ENCODE measurements at places on chromosomes 6 and 20.

DNA sequence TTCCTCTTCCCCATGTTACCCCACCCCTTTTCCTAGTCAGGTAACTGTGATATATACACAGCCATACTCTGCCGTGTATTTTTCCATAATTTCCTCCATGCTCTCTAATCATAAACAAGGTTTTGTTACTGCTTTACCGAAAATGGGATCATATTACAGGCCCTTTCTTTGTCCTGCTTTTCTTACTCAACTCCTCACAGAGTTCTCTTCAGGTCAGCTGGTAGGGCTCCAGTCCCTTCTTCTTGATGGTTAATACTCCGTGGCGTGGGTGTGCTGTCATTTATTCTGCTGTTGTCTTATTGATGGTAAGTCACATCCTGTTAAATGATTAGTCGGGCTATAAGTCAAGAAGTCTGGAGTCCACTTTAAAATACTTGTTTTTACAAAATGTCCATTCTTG lies 24.9 kb upstream of the PI16 start:
- DNase-seq = no peak

DNA sequence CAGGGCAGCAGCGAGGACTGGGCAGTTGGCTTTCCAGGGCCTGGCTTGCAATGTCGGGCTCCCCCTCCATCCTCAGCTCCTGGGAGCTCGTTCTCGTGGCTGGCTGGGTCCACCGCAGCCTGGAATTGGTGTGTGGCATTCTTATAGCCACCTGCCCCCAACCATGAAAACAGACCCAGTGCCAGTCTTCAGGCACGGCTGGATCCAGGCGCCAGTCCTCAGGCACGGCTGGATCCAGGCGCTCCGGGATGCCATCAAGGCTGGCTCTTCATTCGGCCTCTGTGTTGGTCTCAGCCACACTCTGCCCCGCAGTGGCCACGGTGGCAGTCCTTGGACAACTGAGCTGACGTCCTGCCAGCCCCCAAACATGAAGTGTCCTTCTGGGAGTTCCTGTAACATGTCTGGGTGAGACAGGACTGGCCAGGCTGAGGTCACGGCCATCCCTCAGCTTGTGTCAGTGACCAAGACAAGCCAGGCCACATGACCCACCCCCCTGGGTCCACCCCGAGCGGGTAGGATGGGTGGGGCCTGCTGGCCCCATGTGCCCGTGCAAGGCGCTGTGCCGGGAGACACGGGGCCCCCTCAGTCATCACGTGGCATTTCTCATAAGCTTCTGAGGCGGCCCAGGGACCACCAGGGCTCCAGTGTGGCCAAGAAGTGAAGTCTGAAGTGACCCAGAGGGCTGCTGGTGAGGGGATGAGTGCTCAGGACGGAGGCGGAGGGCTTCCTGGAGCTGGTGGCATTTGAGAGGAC lies 99.0 kb downstream of the TAF4 start:
- DNase-seq = no peak

DNA sequence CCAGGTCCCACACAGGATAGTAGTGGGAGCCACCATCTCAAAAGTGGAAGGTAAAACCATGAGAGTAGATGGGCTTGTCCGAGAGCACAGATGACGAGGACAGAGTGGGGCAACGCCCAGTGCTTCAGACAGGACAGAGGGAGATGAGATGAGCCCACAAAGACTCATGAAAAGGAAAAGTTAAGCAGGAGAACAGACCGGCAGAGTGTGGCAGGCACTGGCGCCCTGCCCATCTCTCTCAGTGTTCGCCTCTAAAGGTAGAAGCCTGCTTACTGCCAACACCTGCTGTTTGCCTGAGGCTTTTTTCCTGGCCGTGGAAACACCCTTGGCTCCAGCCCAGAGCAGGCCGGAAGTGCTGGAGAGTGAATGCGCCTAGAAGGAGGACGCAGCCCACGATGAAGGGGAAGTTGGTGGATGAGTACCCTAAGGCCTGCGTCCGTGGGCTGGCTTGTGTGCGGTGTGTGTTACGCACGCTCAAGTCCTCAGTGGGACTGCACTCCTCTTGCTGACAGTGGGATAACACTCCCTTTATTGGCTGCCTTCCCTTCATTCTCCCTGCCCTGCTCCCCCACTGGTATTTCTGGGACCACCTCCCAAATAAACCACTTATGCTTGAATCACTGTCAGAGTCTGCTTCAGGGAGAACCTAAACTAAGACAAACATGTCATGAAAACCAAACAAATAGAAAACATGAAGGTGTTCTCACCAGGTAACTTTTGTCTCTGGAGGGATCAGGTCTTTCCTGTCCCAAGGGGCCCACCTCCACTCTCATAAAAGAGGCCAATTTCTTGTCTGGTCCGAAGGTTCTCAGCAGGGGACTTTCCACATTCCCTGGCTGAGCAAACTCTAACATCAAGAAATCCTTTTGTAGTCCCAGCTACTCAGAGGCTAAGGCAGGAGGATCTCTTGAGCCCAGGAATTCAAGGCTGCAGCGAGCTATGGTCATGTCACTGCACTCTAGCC lies 9.1 kb upstream of the FOXP4 start:
- DNase-seq = no peak

- DNase-seq = no peak
Observed at GRCh38 chr6:143233554-143234285, 173.0 kb downstream of the AIG1 start.

DNA sequence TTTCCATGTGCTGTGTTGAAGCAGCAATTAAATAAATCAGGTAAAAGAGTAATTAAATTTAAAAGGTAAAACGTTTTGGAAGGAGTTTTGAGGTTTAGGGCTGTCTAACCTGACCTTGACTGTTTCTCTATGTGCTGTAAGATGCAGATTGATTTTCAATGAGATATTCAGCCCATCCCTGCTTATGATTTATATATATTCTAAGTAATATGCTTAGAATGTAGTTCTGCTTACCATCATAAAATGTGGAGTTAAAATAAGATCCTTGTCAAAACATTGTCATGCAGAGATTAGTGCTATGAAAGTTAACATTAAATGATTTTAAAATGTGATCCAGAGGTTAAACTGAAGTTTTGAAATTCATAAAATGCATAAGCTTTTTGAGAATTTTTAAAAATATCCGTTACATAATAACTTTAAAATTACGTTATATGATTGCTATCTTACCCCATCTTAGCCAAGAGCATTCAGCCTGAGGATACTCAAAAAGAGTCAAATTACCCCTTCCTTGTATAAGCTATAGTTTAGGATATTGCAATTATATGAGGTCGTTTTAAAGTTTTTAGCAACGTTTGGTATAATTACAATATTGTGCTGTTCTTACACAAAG lies 122.5 kb downstream of the MTHFD1L start:
- DNase-seq = no peak

- DNase-seq = no peak
Observed at GRCh38 chr6:26025047-26025893, 62.0 kb upstream of the HFE start.

DNA sequence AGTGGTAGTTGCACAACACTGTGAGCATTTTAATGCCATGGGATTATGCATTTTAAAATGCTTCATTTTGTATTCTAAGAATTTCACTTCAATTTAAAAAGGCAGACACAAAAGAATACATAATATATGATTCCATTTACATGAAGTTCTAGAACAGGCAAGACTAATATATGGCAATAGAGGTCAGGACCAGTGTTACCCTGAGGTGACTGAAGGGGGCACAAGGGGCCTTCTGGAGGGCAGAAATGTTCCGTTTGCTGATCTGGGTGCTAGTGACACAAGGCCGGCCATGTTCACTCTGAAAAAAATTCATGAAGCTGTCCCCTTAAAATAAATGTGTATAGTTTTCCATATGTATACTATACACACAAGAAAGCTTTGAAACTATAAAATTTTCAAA lies 28.5 kb downstream of the TASP1 start:
- no peak for DNase-seq

DNA sequence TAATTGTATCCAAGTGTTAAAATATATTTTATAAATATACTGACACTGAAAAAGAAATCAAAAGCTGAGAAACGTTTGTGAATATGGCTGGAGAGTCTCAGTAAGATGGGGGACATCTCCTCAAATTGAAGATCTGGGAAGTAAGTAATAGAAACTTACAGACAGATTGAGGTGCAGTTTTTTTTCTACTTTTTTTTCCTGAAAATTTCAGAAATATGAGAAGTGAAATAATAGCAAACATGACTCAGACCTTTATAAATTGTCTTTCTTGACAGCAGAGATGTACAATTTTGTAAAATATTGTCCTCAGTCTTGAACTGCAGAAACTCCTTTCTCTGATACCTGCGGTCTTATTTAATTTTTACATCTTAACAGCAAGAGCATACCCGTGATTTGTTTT lies 347.1 kb downstream of the UTRN start:
- no peak for DNase-seq

DNA sequence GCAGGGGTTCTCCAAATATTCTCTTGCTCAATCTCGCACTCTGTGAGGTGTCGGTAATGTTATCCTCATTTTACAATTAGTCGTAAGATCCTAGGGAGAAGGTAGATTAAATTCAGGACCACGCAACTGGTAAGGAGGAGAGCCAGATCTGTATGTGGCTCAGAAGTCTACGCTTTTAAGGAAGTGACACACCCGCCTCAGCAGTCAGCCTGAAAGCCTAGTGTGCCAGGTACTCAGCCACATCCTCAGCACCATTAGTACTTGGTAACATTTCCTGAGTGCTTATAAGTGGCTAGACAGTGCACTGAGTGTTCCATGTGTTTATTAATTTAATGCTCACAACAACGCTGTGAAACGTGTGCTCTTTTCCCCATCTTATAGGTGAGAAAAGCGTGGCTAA lies 63.7 kb downstream of the DHX35 start:
- no peak for DNase-seq

DNA sequence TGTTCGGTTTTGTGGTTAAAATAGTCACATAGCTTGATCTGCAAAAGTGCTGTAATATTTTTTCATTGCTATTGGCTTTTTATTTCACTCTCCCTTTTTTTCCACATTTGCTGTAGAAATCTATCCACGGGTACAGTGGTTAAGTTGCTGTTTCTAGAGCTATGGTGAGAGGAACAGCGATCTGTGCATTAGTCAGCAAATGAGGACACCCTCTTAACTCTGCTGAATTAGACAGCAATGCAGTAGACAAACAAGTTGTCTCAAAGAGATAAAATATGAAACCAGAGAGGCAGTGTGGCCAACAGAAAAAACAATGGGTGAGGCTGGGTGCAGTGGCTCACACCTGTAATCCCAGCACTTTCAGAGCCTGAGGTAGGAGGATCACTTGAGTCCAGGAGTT lies 17.6 kb upstream of the SYNJ2 start:
- DNase-seq = no peak

DNA sequence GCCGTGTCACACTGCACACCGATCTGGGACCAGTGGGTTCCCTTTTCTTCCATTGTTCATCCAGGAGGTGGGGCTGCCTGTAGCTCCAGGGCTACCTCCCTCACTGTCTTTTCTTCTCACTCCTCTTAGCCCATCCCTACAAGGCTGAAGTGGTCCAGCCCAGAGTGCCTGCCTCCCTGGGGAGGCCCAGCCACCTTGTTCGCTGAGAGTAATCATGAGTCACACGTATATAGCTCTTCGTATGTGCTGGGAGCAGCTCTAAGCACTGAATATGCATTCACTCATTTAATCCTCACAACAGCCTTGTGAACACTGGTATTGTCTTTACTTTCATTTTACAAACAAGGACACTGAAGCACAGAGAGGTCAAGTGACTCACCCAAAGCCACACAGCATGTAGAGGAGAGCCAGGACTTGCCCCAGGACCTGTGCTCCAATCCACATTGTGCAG lies 14.7 kb upstream of the CCDC167 start:
- no peak for DNase-seq

GRCh38 chr20:63881451-63882226 lies 13.3 kb upstream of the DNAJC5 start:
- no peak for DNase-seq

DNA sequence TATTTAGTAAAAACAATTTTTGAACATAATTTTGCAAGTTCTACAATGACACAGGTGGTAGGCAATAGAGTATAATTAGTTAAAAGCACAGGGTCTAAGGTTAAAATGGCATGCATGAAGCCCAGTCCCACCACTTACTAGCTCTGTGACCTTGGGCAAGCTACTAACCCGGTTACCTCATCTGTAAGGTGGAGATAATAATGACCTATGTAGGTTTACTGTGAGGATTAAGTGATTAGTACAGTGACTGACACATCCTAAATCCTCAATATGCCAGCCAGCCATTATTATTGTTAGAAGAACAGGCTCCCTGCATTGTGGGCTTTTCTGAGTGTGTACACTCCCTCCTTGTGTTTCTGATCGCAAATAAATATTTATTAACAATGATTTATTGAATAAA lies 26.2 kb downstream of the ATXN1 start:
- DNase-seq = no peak

- peak; percentile 56 for DNase-seq
Observed at GRCh38 chr6:30720738-30721197, 616 bp downstream of the TUBB start.

DNA sequence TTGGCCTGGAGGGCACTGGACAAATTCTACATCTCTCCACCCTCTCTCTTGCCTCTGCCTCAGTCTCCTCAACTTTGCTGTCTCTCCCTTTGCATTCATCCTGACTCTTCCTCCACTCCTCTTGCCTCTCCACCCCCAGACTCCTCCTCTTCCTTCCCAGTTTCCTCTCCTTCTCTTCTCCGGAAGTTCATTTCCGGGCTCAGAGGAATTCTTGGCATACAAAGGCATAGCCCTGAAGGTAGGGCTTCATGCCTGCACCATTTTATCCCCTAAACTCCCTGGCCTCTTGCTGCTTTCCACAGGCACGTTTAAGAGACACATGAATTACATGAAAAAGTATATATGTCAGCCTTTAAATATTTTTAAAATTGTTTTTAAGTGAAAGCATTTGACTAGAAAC lies 10.6 kb downstream of the BFSP1 start:
- no peak for DNase-seq

DNA sequence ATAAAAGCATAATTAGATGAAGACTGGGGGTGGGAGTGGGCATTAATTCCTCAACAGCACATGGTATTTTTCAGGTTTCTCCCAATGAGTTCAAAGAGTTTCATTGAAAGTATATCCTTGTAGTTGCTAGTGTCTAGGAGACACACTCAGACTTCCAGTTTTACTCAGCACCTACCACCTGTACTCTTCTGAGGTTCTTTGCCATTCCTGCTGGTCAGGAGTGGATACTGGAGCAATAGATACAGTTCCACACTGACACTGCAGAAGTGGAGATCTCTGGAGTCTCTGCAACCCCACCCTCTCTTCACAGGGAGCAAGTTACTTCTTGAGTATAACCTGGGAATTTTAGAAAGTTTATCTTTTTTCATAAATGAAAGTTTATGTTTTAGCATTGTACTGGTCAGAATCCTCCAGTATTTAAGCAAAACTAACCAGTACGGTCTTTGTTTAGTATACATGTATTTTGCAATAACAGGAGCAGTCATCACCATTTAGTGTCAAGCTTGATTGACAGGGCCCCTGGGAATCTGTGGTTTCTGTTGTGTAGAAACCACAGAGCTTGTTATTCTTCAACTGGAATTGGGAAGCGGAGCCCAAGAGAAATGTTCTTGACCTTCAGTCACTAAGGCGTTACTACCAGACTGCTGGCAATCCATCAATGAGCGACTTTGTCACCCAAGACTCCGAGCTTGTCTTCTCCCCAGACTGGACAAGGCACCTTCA lies 148.1 kb downstream of the ZDHHC14 start:
- no peak for DNase-seq

All from midbrain (tissue), 1 donor.